GM19239 (cell line): ENCODE measurements at places on chromosomes 12 and 14.

GRCh38 chr12:114691196-114691595, 7.2 kb upstream of the TBX3 start:
- no peak for DNase-seq

- no peak for DNase-seq
Measured at GRCh38 chr14:33917661-33918060, 33.2 kb downstream of the EGLN3 start.

GRCh38 chr14:99630202-99630601, 14.7 kb upstream of the HHIPL1 start:
- no peak for DNase-seq

DNA sequence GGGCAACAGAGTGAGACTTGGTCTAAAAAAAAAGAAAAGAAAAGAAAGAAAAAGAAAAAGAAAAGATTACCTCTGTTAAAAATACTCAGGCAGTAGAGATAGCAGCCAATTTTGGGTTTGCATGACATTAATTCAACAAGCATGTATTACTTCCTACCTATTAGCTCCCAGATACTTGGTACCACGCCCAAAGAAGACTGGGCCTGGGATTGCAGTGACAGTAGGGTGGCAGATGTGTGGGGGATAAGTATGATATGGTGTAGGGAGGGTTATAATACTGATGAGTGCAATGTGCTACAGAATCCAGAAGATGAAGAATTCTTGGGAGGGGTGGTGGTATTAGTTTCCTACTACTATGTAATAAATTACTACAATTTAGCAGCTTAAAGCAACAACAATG, 46.4 kb upstream of the FOS start:
- no peak for DNase-seq

- DNase-seq = no peak
Measured at GRCh38 chr12:754851-755562, 2.6 kb downstream of the WNK1 start.

DNA sequence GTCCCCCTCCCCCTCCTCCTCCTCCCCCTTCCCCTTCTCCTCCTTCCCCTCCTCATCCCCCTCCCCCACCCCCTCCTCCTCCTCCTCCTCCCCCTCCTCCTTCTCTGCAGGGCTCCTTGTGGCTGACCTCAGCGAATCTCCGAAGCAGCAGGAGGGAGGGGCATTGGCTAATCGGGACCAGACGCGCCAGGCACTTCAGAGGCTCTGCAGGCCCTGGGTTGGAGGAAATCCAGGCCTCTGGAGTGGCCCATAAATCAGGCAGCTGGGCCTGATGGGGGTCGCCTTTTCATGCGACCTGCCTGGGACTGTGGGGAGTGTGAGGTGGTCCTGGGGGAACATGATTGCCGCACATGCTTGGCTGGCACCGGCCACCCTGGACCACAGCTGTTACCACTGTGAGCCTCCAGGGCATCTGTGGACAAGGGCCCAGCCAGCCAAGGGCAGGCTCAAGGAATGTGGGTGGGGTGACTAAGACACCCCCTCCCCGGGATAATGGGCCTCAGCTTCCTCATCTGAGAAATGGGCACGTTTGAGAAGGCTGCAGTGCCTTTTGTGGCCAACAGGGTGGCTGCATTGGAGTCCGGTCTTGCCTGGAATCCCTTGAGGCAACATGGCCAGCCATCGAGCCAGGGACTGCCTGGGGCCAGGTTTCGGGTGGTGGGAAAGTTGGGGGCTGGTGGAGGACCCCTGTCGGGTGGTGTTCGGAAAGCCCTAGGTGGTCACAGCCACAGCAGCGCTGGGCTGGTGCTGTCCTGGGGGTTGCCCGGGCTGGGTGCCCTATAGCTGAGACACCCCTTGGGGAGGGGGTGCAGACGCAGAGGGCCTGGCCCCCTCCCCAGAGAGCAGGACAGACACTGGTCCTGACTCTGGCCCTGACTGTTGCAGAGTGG, 12.0 kb downstream of the KIF26A start:
- no peak for DNase-seq

DNA sequence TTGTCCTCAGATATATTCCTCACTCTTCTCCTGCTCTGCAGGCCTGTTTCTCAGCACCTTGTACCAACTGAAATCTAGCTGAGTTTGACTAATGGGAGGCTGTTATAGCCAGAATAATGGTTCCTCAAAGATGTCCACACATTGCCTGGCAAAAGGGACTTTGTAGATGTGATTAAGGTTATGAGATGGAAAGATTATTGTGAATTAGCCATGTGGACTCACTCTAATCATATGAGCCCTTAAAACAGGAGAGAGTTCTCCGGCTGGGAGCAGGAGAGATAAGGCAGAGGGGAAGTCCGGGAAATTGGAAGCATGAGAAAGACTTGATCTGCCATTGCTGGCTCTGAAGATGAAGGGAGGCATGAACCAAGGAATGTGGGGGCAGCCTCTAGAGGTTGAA, 40.0 kb upstream of the KTN1 start:
- no peak for DNase-seq

DNA sequence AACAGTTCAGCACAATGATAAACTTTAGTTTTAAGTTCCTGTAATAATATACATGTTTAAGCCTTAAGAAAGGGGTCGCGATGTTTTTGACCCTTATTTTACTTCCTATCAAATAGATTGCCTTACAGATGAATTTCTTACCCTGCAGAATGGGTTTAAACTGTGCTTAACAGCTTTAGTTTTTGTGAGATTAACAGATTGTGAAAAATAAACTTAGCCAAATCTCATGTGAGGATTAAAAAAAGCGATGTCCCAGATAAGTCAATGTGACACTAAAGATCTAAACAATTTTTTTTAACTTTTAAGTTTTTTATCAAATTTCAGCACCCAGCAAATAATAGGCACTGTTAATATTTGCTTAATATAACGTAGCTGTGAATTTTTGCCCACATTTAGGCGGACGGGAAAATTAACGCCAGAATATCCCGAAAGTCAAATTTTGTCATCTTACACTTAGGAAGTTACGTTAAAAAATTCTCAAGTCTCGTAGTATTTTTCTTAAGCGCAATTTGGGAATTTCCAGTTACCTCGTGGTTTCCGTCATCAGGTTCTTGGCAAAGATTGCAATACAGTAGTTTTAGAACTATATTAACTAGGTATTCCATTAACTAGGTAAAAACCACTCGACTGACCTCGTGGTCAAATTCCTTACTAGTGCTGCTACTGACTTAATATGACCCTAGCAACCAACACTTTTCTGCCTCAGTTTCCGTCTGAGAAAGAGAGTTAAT, 1.2 kb downstream of the HNRNPC start:
- no peak for DNase-seq

- DNase-seq = no peak
Measured at GRCh38 chr14:37263656-37264236, 66.0 kb downstream of the MIPOL1 start.

GRCh38 chr12:62787611-62788010, 147.3 kb downstream of the PPM1H start:
- DNase-seq = no peak

- DNase-seq = no peak
Measured at GRCh38 chr12:18684430-18684829, 53.4 kb downstream of the PLCZ1 start.

DNA sequence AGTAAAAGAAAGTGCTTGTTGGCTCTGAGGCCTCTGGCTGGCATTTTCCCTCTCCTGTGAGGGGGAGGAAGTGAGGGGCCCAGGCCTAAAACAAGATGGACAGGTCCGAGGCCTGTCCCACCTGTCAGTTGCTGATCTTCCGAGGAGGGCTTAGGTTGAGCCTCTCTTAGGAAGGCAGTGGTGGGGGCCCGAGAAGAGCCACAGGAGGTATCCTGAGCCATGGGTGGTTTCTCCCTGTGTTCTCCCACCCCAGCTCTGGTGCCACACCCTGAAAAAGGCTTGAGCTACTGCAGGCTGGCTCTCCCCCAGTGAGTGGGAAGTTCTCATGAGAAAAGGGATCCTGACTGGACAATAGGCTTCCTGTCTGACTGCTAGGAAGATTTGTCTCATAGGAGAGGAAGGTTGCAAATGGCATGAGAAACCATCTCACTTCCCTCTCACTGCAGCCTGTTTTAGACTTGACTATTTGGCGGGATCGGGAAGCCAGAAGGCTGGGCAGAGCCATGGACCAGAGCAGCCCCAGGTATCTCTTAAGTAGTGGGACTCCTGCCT, 72.1 kb upstream of the SRSF5 start:
- DNase-seq = no peak

- DNase-seq = no peak
Measured at GRCh38 chr12:87939182-87939581, 90.0 kb downstream of the C12orf50 start.

DNA sequence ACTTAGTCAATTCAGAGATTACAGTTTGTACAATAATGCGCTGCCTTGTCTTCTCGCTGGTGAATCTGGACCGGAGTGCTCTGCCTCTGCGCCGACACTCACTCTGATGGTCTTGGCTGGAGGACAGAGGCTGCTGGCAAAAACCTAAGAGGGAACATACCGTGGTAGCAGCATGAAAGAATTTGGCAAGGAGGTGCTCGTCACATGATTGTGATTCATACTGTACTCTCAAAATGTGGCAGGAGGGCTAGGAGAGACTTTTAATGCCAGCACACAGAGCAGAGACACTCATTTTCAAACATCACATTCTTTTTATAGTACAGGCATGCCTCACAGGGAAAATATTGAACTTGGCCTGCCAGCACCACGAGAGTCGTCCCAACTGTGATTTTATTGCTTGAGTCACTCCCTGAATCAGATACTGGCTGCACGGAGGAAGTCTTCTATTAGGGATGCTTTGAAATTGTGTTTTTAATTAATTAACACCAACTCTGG, 67.8 kb downstream of the HMGA2 start:
- no peak for DNase-seq

- DNase-seq = no peak
Measured at GRCh38 chr14:20730891-20731290, 14.8 kb upstream of the EDDM3A start.

- no peak for DNase-seq
Measured at GRCh38 chr12:131348231-131348630, 362.7 kb upstream of the SFSWAP start.

DNA sequence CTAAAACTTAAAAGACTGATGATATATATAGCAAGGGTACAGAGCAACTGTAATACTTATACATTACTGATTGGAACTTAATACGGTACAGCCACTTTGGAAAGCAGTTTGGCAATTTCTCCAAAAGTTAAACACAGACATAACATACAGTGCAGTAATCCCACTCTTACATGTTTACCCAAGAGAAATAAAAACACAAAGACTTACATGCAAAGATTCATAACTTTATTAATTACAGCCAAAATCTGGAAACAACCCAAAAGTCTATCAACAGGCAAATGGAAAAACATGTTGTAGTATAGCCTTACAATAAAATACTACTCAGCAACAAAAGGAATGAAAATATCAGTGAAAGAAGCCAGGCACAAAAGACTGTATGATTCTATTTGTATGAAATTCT, 84.6 kb downstream of the GARIN6 start:
- no peak for DNase-seq

GRCh38 chr12:12872139-12872933, 19.0 kb upstream of the GPRC5A start:
- no peak for DNase-seq

GRCh38 chr14:92539875-92540274, 26.3 kb downstream of the RIN3 start:
- DNase-seq = no peak

DNA sequence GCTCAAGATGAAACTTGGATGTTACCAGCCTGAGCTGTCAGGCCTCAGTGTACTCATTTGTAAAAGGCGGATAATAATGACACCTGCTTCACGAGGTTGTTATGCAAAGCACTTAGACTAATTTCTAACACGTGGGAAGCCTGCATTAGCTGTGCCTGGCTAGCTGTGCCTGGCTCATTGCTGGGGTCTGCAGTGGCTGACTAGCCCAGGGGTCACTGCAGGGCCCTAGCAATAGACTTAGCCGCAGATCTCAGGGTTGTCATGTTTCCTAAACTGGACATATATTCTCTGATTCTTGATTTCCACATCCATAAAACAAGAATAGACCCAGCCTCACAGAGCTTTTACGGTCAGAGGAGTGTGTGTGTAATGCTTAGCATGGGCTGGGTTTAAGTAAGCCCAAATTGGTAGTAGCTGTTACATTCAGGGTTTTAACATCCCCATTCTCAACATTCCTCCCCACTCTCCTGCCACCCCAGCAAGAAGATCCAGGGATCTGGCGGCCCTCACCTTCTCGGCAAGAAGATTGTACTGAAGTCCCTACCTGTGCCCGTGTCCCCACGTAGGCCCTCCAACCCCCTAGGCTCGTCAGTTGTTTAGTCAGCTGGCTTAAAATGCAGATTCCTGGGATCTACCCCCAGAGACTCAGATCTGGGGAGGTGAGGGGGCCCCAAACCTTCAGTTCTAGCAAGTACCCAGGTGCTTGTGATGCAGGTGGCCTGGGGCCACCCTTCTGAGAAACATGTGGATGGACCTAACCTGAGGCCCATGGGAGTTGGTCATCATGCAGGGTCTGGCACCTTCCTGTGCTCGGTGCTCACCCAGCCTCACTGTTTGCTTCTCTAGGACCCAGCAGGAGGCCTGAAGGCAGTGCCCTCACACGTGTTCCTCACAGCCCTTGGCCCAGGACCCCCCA, 8.6 kb downstream of the NR4A1 start:
- no peak for DNase-seq

GRCh38 chr12:27031531-27031930, 9.2 kb downstream of the MED21 start:
- no peak for DNase-seq

DNA sequence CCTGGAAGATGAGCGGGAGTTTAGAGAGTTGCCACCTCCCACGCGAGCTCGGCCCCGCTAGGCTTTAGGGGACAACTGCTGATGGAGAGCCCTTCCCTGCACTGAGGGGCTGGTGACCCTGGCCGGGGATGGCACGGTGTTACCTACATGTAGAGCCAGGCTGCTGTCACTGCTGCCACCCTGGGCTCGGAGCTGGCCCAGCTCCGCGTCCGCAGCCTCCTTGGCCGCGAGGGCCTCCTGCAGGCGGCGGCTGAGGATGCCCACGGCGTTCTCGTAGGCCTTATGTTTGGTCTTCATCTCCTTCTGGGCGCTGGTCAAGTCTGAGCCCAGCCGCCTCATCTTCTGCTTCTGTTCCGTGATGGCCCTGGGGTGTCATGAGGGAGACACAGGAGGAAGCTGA, 24.6 kb upstream of the ANKLE2 start:
- no peak for DNase-seq

DNA sequence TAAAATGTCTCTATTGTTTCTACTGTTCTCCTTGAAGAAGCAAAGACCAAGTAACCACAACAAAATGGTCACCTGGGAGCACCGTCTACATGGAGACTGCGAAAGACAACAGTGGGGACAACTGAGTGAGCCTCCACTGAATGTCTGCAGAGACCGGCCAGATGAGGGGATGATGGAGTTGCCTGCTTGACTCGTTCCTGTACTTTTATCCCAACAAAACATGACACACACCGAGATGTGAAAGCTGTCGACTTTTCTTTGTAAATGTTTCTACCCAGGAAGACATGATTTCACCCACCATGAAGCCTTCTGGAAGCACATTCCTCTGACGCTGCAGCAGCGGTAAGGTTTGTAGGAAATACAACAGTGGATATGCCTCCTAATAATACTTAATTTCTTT, 66.9 kb downstream of the FOXN3 start:
- no peak for DNase-seq

GRCh38 chr14:101915871-101916815, 48.2 kb upstream of the DYNC1H1 start:
- no peak for DNase-seq

GRCh38 chr12:1838205-1838993, 18.0 kb downstream of the LRTM2 start:
- DNase-seq = no peak

- no peak for DNase-seq
Measured at GRCh38 chr14:93146119-93146518, 30.4 kb upstream of the ITPK1 start.

GRCh38 chr12:56839489-56839848, 76.3 kb downstream of the HSD17B6 start:
- DNase-seq = no peak
